ENCODE measurements at places on chromosomes 5 and 9.
A peak's percentile ranks its signal among the peaks of the same experiment; 100 is the strongest.

DNA sequence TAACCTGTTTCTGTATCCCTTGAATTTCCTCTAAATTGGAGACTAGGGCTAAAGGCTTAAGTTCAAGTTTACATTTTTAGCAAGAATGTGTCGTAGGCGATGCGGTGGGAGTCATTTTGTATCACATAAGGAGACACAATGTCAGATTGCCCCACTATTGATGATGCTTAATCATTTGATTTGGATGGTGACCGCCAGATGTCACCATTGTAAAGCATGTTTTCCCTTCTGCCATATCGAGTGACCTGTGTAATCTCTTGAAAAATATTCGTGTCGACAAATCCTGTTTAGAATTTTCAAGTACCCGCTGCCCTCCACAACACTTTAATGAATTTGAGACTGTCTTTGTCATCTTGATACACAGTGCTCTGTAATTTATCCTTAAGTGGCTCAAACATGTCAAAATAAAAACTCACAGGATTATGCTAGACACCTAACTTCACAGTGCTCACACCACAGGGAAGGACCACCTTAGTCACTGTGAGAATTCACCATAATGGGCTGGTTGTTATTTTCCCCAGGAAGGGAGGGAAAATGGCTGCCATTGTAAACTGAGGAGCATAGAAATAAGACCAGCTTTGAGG, 34.5 kb upstream of the SLC46A2 start:
- DNase-seq, result peak; percentile 10

- DNase-seq, result no peak
Observed at GRCh38 chr5:180816608-180817534, 14.3 kb upstream of the MGAT1 start.

DNA sequence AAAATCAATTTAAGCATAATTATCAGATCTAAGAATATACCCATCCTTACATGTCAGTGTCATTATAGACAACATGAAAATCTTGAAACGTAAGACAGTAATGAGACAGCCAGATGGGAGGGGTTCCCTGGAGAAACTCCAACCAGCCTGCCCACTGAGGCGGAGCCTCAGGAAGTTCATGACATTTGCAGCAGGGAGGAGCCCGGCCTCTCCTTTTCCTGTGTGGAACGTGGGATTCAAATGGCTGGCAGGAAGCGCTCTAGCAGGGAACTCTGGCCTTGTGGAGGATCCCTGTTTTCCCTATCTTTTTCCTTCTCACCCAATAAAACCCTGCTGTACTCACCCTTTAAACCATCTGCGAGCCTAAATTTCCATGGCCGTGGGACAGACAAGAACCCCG, 176.6 kb upstream of the KCNN2 start:
- DNase-seq, result no peak

- no peak for DNase-seq
Observed at GRCh38 chr9:80948876-80949275, 740.5 kb downstream of the TLE1 start.
